Cortex of kidney (tissue), 1 donor: ENCODE measurements at places on chromosomes 12 and 14.

DNA sequence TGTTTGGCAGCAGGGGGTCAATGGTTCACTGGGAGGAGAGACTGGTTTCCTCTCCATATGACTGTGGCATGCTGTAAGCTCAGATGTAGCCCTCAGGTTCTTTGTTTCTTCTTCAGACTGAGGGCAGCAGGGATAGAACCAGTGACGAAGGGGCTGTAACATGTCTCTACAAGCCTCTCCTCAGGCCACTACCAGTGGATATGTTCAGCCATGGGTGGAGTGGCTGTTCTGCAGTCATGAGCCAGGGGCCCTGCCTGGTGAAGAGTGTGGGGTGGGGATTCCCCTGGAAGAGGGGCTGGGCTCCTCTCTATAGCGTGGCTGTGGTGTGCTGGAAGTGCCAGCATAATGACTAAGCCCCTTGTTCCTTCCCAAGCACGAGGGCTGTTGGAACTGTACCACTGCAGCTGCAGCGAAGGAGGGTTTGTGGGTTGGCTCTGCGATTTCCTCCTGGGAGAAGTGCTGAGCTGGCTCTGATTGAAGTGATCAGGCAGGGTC, 55.8 kb downstream of the CMAS start:
- no peak for DNase-seq

DNA sequence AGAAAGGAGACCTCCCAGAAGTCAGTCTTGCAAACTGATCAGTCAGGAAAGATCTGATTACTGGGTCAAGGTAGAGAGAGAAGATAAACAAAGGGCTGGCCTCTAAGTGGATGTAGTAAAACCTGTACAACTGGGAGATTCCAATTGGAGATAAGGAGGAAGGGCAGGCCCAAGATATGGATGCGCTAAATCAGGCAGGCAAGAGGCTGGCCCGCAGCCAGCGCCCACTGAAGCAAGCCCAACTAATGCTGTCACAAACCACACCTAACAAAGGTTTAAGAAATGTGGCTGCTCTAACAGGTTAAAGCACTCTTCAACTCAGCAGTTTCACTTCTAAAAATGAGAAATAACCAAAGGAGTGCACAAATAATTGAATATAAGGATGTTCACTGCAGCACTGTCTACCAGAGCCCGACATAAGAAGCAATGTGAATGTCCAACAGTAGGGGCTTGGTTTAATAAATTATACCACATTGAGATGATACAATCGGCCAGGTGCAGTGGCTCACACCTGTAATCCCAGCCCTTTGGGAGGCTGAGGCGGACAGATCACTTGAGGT, 4.7 kb downstream of the GLTP start:
- DNase-seq = no peak

- no peak for DNase-seq
Measured at GRCh38 chr12:13164921-13165616, 31.5 kb upstream of the EMP1 start.

DNA sequence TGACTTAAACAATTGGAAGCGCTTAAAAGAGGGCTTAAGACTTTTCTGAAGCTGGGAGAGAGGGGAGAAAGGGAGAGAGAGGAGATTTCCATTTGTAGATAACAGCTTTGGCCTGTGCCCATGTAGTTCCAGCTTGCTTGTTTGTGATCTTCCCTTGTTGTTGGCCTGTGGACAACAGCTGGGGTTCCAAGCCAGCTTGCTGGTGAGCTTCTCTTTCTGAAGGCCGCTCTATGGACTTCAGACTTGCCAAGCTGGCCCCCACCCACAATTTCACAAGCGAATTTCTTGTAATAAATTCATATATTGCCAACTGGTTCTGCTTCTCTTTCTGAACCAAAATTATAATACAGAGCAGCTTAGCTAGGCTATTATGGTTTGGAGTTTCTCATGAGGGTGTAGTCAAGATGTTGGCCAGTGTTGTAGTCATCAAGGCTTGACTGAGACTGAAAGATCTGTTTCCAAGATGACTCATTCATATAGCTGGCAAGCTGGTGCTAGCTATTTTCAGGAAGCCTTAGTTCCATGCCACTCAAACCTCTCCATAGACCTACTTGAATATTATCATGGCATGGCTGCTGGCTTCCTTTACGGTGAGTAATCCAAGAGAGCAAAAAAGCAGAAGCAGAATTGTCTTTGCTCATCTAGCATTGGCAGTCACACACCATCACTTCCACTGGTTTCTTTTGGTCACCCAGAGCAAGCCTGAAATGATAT, 89.4 kb downstream of the ATP23 start:
- no peak for DNase-seq

DNA sequence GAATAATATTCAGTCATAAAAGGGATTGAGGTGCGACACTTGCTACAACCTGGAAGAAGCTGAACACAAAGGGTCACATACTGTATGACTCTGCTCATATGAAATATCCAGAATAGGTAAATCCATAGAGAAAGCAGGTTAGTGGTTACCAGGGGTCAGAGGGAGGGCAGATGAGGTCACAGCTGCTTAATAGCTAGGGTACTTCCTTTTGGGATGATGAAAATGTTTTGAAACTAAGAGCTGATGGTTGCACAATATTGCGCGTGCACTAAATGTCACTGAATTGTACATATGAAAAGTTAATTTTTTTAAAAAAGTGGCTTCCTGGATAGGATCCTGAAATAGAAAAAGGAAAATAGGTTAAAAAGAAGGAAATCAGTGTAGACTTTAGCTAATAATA, 23.8 kb downstream of the NEUROD4 start:
- no peak for DNase-seq

DNA sequence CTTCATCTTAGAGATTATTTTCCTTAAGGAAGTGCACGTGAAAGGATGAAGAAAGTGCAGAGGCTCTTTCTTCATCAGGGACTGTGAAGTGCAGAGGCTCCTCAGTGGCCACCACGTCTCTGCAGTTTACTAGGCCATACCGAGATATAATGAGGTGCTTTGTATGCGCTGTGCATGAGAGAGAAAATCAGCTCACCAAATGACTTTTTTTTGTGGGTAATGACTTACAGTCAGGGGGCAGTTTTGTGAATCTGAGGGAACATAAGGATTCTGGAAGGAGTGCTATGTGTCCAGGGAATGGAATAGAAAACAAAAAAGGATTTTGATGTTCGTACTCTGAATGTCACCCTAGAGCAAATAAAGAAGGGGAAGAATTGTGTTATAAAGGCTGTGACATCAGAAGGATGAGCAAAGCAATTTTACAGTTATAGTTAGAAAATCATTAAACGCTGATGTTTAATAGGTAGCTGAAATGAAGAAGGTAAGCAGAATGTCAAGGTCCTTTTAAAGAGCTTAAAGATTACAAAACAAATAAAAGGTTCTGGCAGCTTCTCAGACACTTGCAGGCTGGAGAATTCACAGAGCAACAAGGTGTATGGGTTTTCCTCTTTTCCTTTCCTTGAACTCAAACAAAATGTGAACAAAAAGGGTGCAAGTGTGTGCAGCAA, 247.5 kb upstream of the NOVA1 start:
- no peak for DNase-seq

GRCh38 chr12:44157359-44157758, 321.5 kb downstream of the TMEM117 start:
- DNase-seq = no peak

DNA sequence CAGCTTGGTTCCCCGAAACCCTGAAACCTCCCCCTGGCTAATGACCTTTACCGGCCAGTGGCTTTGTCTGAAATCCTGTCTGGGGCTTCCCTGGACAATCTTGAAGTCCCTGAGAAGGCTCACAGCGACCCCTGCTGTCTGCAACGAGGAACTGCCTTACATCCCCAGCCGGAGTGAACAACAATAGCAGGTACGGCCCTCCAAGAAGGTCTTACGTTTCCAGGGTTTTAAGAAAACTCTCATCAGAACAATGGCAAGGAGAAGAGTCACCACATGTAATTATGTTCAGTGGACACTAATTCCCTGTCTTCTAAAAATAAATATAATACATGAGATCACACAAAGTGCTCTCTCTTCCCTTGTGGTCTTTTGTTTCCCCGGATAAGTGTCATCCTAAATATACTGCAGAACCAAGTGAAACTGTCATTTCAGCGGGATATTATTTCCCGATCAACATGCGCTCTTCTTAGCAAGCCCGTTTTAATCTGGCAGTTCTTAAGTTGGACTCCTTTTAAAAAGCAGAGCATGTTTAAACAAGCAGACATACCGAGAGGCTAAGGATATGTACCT, 53.3 kb downstream of the RBM19 start:
- DNase-seq = no peak

DNA sequence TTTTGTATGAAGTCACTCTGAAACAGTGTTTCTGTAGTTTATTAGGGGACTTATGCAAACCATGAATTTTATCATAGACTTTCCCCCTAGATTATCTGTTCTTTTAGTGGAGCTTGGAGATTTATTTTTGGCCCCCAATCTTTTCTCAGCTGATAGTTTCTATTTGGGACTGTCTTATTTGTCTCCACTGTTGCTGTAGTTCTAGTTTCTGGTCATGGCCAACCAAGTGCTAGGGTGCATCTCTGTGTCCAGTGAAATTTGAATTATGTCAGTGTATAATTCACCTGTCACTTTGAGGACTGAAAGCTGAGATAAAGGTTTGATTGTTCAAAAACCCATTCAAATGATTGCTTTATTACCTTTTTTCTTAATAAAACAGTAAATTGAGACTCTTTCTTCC, 61.3 kb downstream of the KTN1 start:
- DNase-seq = no peak

DNA sequence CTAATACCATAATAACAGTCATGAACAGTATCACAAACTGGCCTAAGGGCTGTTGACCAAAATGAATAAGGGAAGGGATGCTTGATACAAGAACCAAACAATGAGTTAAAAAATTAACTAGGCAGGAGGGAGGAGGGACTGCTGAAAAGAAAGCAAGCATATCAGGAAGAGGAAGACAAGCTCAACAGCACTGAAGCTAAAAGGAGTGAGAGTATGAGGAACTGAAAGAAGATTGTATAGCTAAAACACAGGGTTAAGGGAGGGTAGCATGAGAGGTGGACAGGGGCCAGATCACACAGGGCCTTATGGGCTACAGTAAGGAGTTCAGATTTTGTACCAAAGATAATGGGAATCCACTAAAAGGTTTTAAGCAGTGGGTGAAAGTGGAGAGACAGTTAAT, 34.1 kb downstream of the ITGA7 start:
- DNase-seq = no peak

DNA sequence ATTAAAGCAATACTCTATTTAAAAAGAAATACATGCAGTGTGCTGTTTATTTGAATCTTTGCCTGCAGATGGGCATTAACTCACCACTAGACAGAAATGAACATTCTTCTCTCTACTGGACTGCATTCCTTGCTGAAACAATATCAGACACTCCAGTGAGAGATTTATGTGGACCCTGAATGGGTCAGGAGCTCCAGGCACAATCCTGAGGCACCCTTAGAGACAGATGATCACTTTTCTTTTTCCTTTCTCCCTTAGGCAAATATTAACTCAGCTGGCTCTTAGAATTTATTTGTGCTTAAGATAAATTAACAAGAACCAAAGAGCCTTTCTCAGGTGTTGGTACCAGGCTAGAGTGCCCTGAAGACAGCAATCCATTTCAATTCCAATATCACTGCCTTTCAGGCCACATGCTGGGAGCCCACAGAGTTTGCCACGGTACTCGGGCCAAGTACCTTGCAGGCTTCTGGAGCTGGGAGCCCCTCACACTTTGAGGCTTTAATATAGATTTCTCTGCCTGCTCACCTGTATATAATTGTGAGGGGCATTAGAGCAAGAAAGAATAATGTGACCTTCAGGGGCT, 173.0 kb downstream of the EMP1 start:
- DNase-seq = no peak

GRCh38 chr12:26654623-26655022, 178.4 kb downstream of the ITPR2 start:
- DNase-seq = no peak

DNA sequence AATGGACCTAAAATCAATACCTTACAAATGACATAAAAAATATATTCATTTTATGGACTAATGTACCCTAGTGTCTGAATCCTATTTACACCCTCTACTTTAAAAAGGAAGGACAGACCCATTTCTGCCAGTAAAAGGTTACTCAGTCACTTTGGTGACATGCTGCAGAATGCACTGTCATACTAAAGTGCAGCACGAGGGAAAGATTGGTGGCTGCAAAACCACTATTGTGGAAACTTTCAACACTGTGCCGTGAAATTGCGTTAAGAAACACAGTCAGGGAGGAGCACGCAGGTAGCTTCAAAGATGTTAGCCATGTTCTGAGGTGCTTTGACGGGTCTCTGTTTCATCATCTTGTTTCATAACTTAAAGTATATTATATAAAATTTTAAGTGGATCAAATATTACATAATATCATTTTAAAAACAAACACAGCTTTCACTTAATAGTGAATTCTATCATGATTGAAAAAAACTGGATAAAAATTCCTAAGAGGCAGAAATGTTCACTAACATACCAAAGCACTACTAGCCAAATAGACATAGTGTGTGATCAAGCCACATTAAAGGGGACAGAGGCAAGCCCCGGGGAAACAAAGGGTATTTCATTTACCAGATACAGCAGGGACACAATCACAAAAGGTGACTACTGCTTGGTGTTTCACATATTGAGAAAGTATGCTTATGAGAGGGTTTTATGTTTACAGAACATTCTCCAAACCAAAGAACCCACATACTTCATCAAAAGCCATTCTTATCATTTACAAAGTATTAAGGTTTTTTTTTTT, 330.8 kb upstream of the SOX5 start:
- no peak for DNase-seq

- no peak for DNase-seq
Measured at GRCh38 chr14:101772770-101773169, 11.3 kb downstream of the PPP2R5C start.

DNA sequence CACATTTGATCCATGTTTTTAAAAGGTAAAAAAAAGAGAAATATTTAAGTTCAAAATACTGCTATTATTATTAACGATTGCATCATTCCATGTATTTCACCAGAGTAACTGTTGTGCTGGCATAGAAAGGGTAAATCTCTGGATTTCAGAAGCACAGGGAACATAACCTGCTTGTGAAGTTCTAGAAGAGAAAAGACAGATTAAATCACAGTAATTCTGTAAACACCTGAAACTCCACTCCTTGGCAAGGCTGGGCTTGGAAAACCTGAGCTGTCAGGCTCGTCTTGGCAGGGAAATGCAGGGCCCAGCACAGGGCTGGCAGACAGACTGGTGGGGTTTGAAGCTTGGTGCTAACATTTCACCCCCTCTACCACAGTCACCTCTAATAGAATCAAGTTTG, 35.1 kb downstream of the SVOP start:
- DNase-seq = no peak

DNA sequence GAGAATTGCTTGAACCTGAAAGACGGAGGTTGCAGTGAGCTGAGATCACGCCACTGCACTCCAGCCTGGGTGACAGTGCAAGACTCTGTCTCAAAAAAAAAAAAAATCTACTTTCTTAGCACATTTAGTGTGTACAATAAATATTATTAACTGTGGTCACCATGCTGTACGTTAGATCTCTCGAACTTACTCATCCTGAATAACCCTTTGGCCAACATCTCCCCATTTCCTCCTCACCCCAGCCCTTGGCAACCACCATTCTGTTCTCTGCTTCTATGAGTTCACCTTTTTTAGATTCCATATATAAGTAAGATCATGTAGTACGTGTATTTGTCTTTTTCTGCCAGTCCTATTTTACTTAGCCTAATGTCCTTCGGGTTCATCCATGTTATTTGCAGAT, 13.4 kb downstream of the FUT8 start:
- no peak for DNase-seq
